ENCODE measurements at places on chromosomes 5 and 9.

DNA sequence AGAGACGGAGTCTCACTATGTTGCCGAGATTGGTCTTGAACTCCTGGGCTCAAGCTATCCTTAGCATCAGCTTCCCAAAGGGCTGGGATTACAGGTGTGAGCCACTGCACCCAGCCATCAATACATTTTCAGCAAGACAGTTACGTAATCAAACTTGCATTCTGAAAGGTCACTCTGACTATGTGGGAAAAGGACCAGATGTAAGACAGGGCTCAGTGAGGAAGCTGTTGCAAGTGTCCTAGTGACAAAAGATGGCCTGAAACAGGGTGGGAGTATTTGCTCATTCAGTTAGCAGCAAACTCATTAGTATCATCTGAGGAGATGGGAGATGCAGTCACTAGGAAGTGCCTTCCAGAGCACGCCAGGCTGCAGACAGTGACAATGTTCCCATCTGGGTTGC, 16.9 kb downstream of the MED27 start:
- H3K27ac ChIP-seq = no peak overlapping the region
- no peaks in the 10 kb centered on the region for H3K36me3 ChIP-seq
- no peaks in the 10 kb centered on the region for H3K4me1 ChIP-seq
- no peaks in the 10 kb centered on the region for H3K27me3 ChIP-seq

GRCh38 chr5:59766427-59767210, 126.9 kb downstream of the PDE4D start:
- H3K27ac ChIP-seq = no peak overlapping the region
- H3K4me3 ChIP-seq = no peak overlapping the region
- peaks cover 6% of the 10 kb centered on the region for H3K4me1 ChIP-seq
- no peaks in the 10 kb centered on the region for H3K27me3 ChIP-seq
- H3K36me3 ChIP-seq = no peaks in the 10 kb centered on the region

DNA sequence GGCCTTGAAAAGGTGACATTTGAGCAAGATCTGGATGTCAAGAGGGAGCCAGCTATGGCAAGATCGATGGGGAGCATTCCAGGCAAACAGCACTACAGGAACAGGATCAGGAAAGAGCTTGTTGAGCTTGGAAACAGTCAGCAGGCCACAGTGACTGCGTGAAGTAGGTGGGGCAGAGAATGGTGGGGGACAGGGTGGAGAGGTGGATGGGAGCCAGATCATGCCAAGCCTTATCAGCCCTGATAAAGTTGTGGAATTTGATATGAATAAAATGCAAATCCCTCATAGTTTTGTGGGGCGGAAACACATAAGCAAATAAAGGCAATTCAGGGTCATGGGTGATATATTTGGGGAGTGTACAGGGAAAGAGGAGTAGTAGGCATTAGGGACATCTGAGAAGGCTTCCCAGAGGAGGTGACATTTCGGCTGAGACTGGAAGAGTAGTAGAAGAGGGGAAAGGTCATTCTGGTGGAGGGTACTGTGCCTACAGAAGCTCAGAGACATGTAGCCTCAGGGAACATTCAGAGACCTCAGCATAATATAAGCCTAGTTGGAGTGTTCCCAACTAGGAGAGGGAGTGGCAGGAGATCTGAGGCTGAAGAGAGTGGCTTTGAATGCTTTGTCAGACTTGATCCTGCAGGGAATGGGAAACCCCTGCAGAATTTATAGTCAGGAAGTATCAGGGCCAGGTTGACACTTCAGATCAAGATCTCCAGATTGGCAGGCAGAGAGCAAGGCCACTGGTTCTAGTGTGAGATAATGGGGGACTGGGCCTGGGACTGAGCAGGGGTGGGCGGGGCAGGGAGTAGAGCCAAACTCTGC, 9.7 kb upstream of the CYSTM1 start:
- H3K27ac ChIP-seq = no peak overlapping the region
- no peak overlapping the region for H3K4me3 ChIP-seq
- DNase-seq = no peak
- H3K27me3 ChIP-seq = no peaks in the 10 kb centered on the region

- H3K4me3 ChIP-seq = no peak overlapping the region
- H3K4me1 ChIP-seq = no peaks in the 10 kb centered on the region
- no peak for DNase-seq
- H3K27me3 ChIP-seq = no peaks in the 10 kb centered on the region
- no peaks in the 10 kb centered on the region for H3K36me3 ChIP-seq
These were observed 219.9 kb upstream of the NFIL3 start for GRCh38 chr9:91643481-91644077.

All from right atrium auricular region (tissue), 2 donors.